ENCODE measurements at places on chromosomes 7 and 10. TPM values are rescaled to one million over a fixed set of nuclear protein-coding genes. Genes with fewer than 3 reads are reported as not detected.

The ACSL5 gene
- total RNA-seq, result 57.8 TPM

DNA sequence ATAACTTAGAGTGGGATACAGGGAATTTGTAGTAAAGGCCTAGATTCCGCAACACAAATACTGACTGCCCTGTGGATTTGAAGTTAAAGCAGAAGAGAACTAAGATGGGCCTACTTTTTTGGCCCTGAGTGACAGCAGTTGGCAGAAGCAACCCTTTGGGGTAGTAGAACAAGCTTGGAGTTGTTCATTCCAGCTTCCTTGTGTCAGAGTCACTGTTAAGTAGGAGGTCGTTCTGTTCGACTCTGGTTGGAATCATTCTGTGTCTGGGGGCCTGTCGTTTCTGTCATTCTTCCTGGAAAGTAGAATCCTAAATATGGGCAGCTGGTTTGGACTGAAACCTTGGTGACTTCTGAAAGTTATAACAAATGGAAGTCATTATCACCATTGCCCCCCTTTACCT is 865.9 kb downstream of the LRMDA start:
- no peak overlapping the region for H3K4me3 ChIP-seq
- H3K27me3 ChIP-seq, result no peaks in the 10 kb centered on the region
- no peak for DNase-seq
- no peaks in the 10 kb centered on the region for H3K4me1 ChIP-seq
- H3K36me3 ChIP-seq, result no peaks in the 10 kb centered on the region

- H3K4me1 ChIP-seq, result peaks cover 10% of the 10 kb centered on the region
- no peak overlapping the region for H3K27ac ChIP-seq
- no peak for DNase-seq
These were observed 20.2 kb downstream of the EXOC6 start for GRCh38 chr10:92868557-92868956.

The CPA2 gene
- not detected for total RNA-seq

The SNCG gene
- total RNA-seq, result not detected

- no peaks in the 10 kb centered on the region for H3K4me1 ChIP-seq
- H3K36me3 ChIP-seq, result no peaks in the 10 kb centered on the region
- peaks cover 1% of the 10 kb centered on the region for H3K27me3 ChIP-seq
- no peak for DNase-seq
- no peak overlapping the region for H3K27ac ChIP-seq
- no peak overlapping the region for H3K4me3 ChIP-seq
These were observed 573.9 kb downstream of the GATA3 start for GRCh38 chr10:8628351-8628750.

DNA sequence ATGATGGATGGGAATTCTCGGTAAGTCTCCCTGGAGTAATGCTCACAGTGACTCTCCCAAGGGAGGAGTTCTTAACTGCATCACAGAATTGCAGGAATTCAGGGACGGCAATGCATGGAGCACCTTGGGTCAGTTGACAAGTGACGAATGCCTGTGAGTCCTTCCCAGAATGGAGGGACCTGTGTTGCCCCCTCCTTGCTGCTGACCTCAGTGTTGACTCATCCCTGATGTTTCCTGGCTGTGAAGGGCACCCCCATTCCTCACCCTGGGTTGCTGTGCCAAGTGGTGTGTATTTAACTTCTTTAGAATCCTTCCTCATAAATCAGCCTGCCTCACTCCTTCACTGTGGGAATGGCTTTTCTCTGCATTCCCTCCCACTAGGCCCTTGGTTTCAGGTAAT is 98.9 kb downstream of the LRMDA start:
- peaks cover 8% of the 10 kb centered on the region for H3K27me3 ChIP-seq
- no peak for DNase-seq
- no peaks in the 10 kb centered on the region for H3K36me3 ChIP-seq

GRCh38 chr7:21373031-21373430 is 54.9 kb upstream of the SP4 start:
- H3K36me3 ChIP-seq, result peaks cover 15% of the 10 kb centered on the region
- no peak overlapping the region for H3K27ac ChIP-seq
- no peak overlapping the region for H3K4me3 ChIP-seq
- H3K27me3 ChIP-seq, result no peaks in the 10 kb centered on the region
- H3K4me1 ChIP-seq, result peaks cover 14% of the 10 kb centered on the region

DNA sequence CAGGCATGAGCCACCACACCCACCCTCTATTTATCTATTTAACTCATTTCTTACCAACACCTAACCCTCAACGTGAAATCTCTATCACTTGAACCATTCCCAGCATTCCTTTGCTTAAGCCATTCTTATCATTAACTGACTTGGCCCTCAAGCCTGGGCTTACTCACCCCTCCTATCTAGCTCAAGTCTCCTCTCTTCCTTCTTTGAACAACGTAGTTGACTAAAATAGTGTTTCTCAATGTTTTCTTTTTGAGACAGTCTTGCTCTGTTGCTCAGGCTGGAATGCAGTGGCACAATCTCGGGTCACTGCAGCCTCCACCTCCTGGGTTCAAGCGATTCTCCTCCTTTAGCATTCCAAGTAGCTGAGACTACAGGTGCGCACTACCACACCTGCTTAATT is 7.0 kb downstream of the ANXA7 start:
- no peak overlapping the region for H3K27ac ChIP-seq
- no peaks in the 10 kb centered on the region for H3K27me3 ChIP-seq
- no peak overlapping the region for H3K4me3 ChIP-seq
- DNase-seq, result no peak
- peaks cover 28% of the 10 kb centered on the region for H3K36me3 ChIP-seq

GRCh38 chr7:52944921-52945320 is 90.5 kb upstream of the POM121L12 start:
- no peak for DNase-seq
- H3K27me3 ChIP-seq, result no peaks in the 10 kb centered on the region
- no peak overlapping the region for H3K27ac ChIP-seq

DNA sequence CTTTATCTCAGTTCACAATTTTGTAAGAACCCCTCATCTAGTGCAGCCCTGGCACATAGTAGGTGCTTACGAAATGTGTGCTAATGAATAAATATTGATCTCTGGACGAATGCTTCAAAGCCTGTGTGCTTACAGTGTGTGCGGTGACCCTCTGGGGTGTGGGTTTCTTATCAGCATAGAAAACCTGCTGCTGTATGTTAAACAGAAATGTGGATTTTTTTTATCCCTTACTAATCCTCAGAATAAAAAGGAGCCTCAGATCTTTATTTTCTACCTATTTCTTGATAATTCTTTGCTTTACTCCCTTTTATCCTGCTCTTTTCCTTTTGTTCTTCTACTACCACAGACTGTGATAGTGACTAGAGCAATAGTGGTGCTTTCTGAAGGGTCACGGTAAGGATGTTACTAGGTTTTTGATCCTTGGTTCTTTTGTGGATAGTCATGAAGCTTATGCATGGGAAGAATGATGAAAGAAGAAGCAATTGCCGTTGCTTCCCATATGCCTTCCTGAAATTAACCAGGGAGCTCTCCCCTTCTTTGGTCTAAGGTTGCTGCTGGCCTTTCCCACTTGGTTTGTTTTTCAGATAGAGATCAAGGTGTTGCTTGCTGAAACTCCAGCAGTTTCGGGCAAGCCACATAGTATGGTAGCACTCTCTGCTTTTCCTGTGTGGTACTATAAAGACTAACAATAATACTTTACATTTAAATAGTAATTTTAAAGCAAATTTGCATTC is 44.7 kb downstream of the SPAG6 start:
- no peaks in the 10 kb centered on the region for H3K4me1 ChIP-seq
- no peak overlapping the region for H3K4me3 ChIP-seq
- no peaks in the 10 kb centered on the region for H3K36me3 ChIP-seq

- no peaks in the 10 kb centered on the region for H3K4me1 ChIP-seq
- H3K27ac ChIP-seq, result no peak overlapping the region
- no peaks in the 10 kb centered on the region for H3K27me3 ChIP-seq
- DNase-seq, result no peak
These were observed 261.3 kb downstream of the BICC1 start for GRCh38 chr10:58773944-58774343.

The ASB10 gene
- total RNA-seq, result not detected

- H3K36me3 ChIP-seq, result no peaks in the 10 kb centered on the region
- H3K4me1 ChIP-seq, result peaks cover 2% of the 10 kb centered on the region
- peaks cover 37% of the 10 kb centered on the region for H3K27me3 ChIP-seq
- no peak overlapping the region for H3K27ac ChIP-seq
- H3K4me3 ChIP-seq, result no peak overlapping the region
These were observed 1.1 kb upstream of the ARHGAP22 start for GRCh38 chr10:48605786-48606529.

The LIPK gene
- total RNA-seq, result not detected

GRCh38 chr10:88147000-88147798 is 283.8 kb downstream of the PTEN start:
- peaks cover 2% of the 10 kb centered on the region for H3K27me3 ChIP-seq
- no peak for DNase-seq
- H3K27ac ChIP-seq, result no peak overlapping the region
- peaks cover 5% of the 10 kb centered on the region for H3K4me1 ChIP-seq
- no peak overlapping the region for H3K4me3 ChIP-seq
- peaks cover 3% of the 10 kb centered on the region for H3K36me3 ChIP-seq

The ASAH2 gene
- total RNA-seq, result 2.4 TPM

The ZNF853 gene
- 0.33 TPM for total RNA-seq

The COBL gene
- total RNA-seq, result not detected

DNA sequence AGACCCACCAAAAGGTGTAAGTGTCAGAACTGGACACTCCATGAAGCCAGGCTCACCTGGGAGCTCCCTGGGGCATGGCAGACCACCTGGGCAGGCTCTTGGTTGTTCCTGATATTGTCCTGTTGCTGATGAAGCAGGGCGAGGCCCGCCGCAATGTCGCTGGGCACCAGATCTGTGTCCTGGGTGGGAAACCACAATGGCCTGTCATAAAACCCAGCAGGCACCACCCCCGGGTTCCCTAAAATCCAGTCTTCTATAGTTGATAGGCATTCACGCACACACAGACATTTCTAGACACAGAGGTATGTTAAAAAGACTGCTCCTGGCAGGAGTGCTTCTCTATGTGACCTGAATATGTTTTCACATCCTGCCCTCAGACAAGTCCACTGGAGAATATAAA is 15.0 kb downstream of the DAGLB start:
- no peak overlapping the region for H3K4me3 ChIP-seq
- H3K27ac ChIP-seq, result no peak overlapping the region
- no peaks in the 10 kb centered on the region for H3K27me3 ChIP-seq
- H3K36me3 ChIP-seq, result peaks cover 20% of the 10 kb centered on the region
- no peak for DNase-seq
- peaks cover 22% of the 10 kb centered on the region for H3K4me1 ChIP-seq

- no peak overlapping the region for H3K4me3 ChIP-seq
- H3K4me1 ChIP-seq, result no peaks in the 10 kb centered on the region
- H3K27ac ChIP-seq, result no peak overlapping the region
- no peak for DNase-seq
These were observed 407.2 kb upstream of the SHH start for GRCh38 chr7:156219307-156220077.

DNA sequence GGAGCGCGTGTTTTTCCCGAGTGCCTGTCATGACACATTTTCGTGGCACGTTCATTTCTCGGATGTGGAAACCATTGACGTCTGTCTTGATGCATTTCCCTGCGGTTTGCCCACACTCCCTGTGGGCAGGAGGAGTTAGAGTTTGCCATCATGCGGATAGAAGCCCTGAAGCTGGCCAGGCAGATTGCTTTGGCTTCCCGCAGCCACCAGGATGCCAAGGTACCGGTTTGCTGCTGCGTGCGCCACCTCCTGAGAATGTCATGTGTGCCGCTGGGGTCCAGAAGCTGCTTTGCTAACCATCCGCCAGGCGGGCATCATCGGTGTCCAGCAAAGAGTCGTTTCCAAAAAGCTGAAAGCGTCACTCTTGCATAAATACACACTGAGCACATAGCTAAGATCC is 40.9 kb upstream of the BTBD16 start:
- H3K36me3 ChIP-seq, result no peaks in the 10 kb centered on the region
- no peak overlapping the region for H3K27ac ChIP-seq
- peaks cover 3% of the 10 kb centered on the region for H3K27me3 ChIP-seq
- H3K4me3 ChIP-seq, result no peak overlapping the region
- no peaks in the 10 kb centered on the region for H3K4me1 ChIP-seq
- DNase-seq, result no peak

DNA sequence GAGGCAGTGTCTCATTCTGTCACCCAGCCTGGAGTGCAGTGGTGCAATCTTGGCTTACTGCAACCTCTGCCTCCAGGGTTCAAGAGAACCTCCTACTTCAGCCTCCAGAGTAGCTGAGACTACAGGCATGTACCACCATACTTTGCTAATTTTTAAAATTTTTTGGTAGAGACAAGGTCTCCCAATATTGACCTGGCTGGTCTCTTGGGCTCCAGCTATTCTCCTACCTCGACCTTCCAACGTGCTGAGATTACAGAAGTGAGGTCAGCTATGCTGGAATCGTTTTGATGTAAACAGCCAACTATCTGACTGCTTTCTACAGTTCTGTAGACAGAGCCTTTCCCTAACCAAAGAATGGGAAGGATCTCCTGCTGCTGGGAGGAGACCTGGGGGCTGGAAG is 375.8 kb downstream of the GATA3 start:
- no peaks in the 10 kb centered on the region for H3K36me3 ChIP-seq
- peaks cover 13% of the 10 kb centered on the region for H3K27me3 ChIP-seq
- H3K4me3 ChIP-seq, result no peak overlapping the region
- H3K4me1 ChIP-seq, result peaks cover 6% of the 10 kb centered on the region

The C7orf33 gene
- total RNA-seq, result not detected

- H3K36me3 ChIP-seq, result peaks cover 15% of the 10 kb centered on the region
- peaks cover 31% of the 10 kb centered on the region for H3K4me1 ChIP-seq
- H3K27me3 ChIP-seq, result no peaks in the 10 kb centered on the region
- peak; percentile 64 for DNase-seq
These were observed 509 bp downstream of the AHR start for GRCh38 chr7:17298840-17299482.

Measured in activated CD4-positive, alpha-beta T cell treated with anti-CD3 and anti-CD28 coated beads, Interleukin-2, amount 10 ng/mL, durations not matched to agents 7 days and 5 days (primary cell).